NCI-H82 (cell line): ENCODE measurements at places on chromosomes 3 and 15.

GRCh38 chr15:75112278-75112847, 89.0 kb downstream of the PPCDC start:
- DNase-seq: no peak

GRCh38 chr15:60320365-60320764, 77.4 kb downstream of the ANXA2 start:
- DNase-seq: no peak

GRCh38 chr3:169110633-169111032, 552.9 kb downstream of the MECOM start:
- no peak for DNase-seq

DNA sequence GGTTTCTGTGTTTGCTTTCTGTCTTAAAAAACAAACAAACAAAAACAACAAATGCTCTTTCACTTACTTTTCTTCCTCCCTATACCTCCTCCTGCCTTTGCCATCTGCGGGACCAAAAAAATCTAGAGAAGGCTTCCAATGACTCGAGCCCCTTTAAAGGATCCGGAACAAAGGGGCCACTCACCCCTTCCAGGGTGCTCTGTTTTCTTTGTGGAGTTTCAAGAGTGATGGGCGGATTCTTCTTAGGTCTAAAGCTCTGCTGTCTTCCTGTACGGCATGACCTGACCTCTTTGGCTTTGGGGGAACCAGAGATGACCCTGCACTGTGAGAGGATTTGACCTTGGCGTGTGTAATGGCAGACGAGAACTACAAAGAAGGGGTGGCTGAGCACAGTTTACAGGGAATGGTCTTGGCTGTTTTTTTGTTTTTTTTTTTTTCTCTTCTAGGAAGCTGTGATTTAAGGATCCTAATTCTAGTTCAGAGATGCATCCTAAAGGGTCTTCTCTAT, 2.2 kb upstream of the MUC20 start:
- DNase-seq: no peak

- no peak for DNase-seq
These were observed 41.5 kb upstream of the RBMS3 start for GRCh38 chr3:29239376-29239775.

DNA sequence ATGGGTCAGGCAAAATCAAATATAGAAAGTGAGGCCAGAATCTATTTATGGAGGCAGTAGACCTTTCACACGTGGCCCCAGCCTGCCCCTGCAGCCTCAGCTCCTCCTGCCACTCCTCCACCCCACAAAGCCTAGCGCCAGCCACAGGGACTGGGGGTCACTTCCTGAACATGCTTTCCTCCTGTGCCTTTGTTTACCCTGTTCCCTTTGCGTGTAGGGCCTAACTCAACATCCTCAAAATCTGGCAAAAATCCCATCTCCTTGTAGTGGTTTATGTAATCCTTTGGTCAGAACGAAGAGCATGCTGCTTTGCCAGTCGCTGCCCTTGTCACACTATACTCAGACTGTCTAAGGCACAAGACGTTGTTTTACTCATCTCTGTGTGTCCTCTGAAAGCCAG, 39.6 kb downstream of the KBTBD12 start:
- no peak for DNase-seq

DNA sequence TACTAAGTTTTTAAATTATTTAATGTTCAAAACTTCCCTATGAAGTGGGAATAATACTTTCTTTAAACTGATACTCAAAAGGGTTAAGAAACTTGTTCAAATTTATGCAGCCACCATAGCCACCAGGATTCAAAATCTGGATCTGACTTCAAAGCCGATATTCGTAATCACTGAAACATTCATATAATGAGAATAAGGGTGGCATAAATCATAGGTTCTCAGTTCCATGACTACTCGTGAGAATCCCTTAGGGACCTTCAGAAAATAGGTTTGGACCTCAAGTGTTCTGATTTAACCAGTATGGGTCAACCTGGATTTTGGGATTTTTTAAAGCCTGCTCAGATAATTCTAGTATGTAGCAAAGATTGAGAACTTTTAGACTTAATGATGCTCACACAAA, 160.6 kb downstream of the RBMS3 start:
- no peak for DNase-seq

DNA sequence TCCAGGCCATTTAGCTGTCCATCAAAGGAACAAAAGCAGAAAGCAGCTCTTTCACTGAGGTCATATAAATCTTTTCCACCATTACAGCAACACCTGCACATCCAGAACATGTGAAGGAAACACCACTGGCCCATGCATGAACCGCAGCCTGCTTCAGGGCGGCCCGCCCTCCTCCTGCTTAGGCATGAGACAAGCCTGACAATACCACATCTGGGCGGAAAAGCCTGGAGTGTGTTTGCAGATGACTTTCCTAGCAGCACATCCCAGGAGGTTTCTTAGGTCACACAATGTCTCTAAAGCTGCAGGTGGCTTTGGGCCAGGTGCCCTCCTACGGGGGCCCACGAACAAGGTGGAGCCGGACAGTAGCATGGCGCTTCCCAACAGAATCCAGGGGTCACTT, 19.6 kb downstream of the CYFIP1 start:
- no peak for DNase-seq

DNA sequence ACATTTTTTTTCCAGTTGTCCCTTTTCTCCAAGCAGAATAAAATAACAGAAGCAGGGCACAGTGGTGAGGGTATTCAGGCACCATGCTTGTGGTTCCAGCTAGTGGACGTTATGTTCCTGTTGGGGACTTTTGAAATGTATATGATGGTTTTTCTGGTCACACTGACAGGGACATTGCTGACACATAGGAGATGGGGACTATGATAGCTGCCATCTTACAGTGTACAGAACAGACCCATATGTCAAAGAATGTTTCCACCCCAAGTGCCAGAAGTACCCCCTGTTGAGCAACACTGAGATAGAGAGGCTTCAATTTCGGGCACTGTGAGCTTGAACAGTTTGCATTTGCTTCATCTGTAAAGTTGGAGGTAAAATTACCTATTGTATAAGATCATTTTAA, 38.6 kb downstream of the MCTP2 start:
- DNase-seq: no peak

- no peak for DNase-seq
These were observed 179.2 kb downstream of the KCNAB1 start for GRCh38 chr3:156299569-156299968.

DNA sequence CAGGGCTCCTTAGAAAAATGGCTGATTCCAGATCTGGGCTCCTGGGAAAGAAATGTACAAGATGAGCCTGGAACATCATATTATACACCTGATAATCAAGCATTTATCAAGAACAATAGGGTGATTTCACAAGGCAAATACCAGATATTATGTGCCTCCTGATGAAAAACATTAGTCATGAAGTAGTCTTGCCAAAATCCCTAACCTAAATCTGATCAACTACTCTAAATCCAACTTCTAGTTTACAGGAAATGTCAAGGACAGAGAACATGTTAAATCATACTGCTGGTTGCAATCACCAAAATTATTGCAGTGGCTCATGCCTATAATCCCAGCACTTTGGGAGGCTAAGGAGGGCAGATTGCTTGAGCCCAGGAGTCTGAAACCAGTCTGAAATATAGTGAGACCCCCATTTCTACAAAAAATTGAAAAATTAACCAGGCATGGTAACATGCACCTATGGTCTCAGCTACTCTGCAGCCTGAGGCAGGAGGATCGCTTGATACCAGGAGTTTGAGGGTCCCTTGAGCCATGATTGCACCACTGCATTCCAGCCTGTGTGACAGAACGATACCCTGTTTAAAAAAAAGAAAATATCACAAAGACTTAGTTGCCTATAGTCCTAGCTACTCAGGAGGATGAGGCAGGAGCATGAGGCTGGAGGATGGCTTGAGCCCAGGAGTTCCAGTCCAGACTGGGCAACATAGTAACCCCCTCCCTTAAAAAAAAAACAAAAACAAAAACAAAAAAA, 34.9 kb upstream of the ATP13A3 start:
- DNase-seq: no peak

GRCh38 chr3:100210772-100211135, 50.0 kb upstream of the TBC1D23 start:
- no peak for DNase-seq

GRCh38 chr3:50472958-50473357, 30.5 kb downstream of the CACNA2D2 start:
- no peak for DNase-seq

DNA sequence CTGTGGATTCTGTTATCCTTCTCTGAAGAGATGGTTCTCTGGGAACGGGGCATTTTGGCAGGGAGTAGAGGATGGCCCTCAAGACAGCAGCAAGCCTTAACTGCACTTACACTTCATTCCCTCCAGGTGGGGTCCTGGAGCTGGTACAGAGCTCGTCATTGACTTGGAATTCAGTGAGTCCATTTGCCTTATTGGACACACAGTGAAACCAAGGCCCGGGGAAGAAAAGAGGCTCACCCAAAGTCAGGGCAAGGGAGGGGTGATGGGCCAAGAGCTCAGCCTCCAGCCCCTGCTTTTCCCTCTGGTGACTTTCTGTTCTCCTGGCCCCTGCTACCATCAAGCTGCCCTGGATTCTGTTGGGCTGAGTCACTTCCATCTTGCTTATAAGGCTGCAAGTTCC, 125.6 kb downstream of the ETFA start:
- peak; percentile 81 for DNase-seq

DNA sequence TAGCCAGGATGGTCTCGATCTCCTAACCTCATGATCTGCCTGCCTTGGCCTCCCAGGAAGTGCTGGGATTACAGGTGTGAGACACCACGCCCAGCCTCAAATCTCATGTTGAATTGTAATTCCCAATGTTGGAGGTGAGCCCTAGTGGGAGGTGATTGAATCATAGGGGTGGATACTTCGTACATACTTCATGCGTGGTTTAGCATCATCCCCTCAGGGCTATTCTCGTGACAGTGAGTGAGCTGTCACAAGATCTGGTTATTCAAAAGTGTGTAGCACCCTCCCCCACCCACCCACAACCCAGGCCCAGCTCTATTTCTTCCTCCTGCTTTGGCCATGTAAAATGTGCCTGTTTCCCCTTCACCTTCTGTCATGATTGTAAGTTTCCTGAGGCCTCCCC, 236.9 kb upstream of the IL12A start:
- DNase-seq: no peak

DNA sequence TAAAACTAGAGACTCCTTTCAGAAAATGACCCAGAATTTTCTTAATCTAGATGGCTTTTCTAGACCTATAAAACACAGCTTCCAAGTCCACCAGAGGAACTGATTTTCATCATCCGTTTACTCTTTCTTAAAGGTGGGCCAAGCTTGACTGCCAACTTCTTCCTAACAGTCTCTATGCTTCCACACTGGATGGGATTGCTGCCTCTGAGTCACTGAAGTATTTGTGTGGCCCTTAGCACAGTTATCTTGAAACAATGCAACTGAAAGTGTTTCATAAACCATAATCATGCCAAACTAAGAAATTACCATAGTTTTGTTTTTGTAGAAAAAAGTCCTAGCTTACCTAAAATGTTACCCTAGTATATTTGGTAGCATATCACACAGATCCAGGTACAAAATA, 985.7 kb downstream of the TUSC7 start:
- DNase-seq: no peak

- DNase-seq: no peak
These were observed 39.9 kb upstream of the MB21D2 start for GRCh38 chr3:192957441-192958021.

DNA sequence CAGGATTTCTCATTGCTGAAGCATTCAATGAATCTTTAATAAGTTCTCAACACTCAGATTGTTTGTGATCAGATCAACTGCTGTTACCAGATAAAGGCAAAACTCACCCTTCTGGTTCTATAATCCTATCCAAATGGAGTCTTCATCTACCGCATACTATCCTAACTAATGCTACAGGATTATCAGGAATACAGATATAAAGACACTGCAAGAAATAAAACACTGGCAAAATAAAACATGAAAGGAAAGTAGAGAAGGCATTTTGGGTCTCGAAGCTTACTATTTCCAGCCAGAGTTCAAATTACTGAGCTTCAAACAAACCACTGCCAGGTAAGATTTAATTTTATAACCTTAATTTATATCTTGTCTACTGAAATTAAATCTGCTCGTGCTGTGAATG, 524 bp downstream of the CHRM5 start:
- peak; percentile 75 for DNase-seq

DNA sequence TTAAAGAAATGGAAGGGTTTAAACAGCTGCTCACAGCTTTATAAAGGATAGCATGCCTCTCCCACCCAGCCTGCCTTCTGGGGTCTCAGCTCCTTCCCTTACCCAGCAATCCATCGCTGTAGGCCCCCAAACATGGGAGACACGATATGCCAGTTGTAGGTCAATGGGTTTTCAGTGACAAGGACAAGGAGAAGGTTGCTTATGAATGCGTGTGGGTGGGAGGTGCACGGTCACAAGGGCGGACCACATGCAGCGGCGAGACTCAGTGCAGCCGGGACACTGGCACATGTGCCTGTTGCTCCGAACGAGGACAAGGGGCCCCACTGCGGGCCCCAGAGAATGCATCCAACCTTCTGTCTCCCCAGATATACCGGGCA, 67.0 kb downstream of the MGLL start:
- no peak for DNase-seq

- no peak for DNase-seq
These were observed 28.1 kb downstream of the ATOSA start for GRCh38 chr15:52651114-52651513.

DNA sequence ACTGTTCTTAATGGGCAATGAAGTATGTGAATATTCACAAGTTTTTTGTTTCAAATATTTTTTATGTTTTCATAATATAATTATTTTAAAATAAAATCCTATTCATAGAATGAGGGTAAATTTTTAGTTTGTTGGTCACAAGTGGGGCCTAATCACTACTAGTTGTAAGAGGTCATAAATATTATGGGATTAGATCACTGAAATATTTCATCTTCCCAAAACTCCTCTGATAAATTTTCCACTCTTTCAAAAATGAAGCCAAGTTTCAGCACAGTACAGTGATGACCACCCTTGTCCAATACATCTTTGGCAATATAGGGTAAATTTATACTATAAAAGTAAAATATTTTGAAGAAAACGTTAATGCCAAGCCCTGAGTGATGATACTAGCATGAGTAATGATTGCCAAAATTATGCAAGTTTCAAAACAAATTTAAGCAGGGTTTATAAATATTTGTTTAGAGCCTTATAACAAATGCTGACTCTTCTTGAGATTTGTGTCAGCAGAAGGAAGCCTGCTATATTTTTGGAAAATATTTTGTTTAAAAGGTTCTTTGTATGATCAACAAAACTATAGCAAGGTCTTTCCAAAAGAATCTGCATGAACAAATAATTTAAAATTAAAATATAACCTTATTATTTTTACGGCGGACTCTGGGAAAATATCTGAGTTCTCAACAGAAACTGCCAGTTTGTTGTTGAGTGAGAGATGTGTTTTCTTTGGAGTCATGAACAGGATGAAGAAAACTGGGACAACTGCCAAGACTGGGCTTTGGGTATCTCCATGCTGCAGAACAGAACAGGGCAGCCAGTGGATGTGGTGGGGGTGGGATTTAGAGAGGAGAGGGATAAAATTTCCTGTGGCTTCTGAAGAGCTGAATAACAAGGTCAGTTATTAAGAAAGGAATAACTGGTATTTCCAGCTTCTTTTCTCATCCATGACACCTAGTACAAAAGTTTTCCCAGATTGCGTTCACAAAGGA, 17.9 kb upstream of the TM4SF1 start:
- DNase-seq: peak; percentile 64

DNA sequence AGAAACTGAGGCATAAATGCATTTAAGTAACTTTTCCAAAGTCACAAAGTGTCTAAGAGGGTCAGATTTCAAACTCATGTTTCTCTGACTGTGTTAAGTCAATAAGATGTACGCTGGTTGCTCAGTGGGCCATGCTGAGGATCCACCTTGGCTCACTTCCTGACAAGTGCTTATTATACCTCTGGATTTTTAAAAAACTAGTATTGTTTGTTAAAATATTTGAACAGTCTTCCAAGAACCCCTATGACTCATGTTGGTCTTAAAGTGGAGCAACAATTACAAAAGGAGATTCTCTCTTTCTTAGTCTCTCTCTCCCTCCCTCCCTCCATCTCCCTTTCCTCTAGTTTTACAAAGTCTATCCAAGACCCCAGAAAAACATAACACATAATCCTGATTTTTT, 1050.2 kb downstream of the AGBL1 start:
- no peak for DNase-seq
